ENCODE measurements at places on chromosomes 4 and X.

DNA sequence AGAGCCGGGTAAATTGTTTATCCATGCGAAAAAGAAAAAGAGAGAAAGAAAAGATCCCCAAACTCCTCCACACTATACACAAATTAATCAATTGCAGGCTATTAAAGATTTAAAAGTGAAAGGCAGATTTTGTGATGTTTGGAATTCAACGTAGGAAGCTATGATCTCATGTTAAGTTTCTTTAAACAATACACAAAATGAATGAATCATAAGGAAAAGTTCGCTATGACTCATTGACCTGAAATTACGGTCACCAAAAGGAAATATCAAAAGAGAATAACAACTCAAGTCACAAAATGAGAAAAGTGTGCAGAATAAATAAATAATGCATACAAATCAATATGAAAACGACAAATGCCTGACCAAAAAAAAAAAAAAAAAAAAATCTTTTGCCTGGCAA lies 28.6 kb downstream of the CLNK start:
- peak; percentile 69 for DNase-seq

DNA sequence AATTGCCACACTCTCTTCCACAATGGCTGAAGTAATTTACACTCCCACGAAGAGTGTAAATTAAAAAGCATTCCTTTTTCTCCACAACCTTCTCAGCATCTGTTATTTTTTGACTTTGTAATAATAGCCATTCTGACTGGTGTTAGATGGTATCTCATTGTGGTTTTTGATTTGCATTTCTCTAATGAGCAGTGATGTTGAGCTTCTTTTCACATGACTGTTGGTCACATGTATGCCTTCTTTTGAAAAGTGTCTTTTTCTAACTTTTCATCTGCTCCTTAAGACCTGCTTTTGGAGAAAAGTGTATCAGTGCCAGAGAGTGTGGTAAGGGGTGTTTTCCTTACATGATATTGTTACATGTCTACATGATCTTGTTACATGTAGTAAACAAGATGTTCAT lies 25.7 kb downstream of the GUCY1A1 start:
- no peak for DNase-seq

DNA sequence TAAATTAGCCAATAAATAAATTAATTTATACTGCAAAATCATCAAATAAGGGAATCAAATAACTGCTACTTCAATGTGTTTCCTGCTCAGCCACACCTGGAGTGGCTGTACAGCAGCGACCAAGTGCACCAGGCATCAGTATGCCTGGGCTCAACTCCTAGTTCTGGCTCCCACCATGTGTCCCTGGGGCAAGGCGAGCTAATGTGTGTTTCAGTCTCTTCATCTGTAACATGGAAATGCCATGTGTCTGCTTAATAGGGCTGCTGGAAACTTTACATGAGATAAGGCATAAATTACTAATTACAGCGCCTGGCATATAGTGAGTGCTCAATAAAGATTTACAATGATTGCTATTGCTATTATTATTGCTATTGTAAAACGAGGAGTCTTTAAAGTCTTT lies 109.1 kb upstream of the PDLIM3 start:
- DNase-seq = no peak

- peak; percentile 10 for DNase-seq
These were observed 133.2 kb downstream of the NLGN4X start for GRCh38 chrX:6095469-6095868.

DNA sequence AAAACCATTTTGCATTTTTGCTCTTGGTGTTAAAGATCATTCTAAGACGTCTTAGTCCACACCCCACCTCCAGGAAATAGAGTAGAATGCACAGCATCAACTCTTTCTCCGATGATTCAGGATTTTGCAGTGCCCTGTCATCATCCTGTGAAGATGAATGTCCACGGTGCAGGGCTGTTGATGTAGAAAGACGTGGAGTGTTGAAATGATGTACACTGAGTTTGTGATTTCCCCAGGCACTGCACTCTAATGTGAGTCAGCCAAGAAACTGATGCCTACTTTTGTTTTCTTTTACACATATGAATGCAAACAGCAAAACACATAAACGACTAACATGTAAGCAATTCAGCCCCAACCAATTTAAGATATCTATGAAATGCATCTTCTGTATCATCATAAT lies 10.5 kb downstream of the LGI2 start:
- DNase-seq = peak; percentile 90

DNA sequence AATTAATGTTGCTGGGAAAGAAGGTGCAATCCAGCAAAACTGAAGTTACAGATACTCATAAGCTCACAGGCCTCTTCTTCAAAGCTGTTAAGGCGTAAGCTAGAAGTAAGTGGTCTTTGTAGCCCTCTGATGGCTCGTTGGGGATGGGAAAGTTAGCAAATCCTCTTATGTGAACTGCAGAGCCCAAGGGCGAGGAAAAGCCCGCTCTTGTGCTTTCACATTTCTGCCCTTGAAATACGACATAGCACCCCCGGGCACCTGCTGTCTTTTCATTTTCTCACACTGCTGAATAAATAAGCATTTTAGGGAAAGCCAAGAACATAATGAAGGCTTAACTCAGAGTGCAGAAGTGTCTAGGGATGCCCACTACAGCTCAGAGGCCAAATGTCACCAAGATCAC lies 73.1 kb upstream of the SORBS2 start:
- DNase-seq = no peak

GRCh38 chrX:15599461-15599860 lies 1.3 kb downstream of the ACE2 start:
- DNase-seq = no peak

DNA sequence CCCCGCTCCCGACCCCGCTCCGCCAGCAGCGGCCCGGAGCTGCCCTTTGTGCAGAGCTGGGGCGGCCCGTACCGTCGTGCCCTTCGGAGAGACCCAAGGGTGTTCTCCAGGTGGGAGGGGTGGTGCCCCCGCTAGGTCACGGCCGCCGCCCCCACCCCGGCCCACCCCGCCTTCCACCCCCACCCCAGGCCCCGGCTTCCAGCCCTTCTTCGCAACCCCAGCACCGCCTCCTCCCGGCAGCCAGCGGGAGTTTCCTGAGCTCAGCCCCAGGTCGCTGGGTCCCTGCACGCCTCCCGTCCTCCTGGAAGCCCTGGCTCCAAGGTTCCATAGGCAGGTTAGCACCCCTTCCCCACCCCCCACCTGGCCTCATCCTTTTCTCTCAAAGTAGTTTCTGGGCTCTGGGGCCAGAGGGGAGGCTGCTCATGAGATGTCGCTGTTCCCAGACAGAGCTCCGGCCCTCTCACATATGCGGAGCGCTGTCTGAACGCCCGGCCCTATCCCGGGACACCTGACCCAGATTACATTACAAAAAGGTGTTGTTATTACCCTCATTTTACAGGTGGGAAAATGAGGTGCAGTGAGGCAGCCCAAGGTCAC lies 25.2 kb upstream of the FGFR3 start:
- DNase-seq = peak; percentile 61

GRCh38 chr4:44422912-44423311 lies 25.7 kb downstream of the KCTD8 start:
- DNase-seq = no peak

GRCh38 chrX:119455264-119455663 lies 13.0 kb upstream of the SLC25A5 start:
- peak; percentile 83 for DNase-seq

- DNase-seq = no peak
These were observed 880.5 kb upstream of the POU3F4 start for GRCh38 chrX:82627568-82627967.

GRCh38 chrX:134528960-134529359 lies 69.0 kb downstream of the HPRT1 start:
- no peak for DNase-seq

DNA sequence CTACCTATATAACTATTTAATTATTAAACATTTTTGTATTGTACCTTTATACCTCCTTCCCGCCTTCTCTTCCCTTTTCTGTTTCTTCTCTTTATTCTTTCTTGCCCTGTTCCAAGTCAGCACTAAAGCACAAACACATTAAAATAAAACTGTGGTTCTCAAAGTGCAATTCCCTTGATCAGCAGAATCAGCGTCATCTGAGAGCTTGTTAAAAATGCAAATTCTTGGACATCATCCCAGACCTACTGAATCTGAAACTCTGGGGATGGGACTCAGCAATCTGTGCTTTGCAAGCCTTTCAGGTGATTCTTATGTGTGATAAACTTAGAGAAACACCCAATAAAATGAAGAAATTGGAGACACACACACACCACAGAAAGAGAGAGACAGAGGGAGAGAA lies 178.4 kb upstream of the BMP3 start:
- no peak for DNase-seq

DNA sequence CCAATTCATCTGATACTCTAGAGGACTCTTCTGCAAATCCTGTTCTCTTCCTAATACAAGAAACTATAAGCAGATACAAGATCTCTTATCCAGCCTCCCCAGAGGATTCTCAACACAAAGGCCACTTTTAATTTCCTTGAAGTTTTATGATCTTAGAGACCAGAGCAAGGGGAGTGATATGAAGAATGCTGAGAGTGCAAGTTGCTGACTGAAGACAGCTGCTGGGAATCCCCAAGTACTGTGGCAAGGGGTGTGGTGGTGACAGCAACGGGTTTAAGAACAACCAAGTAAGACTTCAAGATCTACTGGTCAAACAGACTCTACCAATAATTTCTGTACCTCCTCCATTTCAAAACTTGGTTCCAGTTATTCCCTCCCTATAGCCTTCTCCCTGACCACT lies 7.0 kb downstream of the AMMECR1 start:
- peak; percentile 60 for DNase-seq

DNA sequence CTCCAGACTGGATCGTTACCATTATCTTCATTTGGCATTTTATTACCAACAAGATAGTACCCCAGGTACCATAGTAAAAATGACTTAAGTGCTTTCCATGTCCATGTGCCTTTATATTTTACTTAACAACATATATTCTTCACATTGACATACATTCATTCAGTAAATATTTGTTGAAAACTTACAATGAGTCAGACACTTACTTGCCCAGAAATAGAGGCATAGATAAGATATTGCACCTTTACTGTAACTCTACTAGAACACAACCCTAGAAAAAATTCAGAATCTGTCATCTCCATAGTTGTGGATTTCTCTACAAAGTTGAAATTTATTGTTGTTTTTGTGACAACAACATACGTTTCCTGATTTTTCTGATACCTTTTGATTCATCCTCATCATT lies 640.6 kb downstream of the RPA4 start:
- peak; percentile 1 for DNase-seq

DNA sequence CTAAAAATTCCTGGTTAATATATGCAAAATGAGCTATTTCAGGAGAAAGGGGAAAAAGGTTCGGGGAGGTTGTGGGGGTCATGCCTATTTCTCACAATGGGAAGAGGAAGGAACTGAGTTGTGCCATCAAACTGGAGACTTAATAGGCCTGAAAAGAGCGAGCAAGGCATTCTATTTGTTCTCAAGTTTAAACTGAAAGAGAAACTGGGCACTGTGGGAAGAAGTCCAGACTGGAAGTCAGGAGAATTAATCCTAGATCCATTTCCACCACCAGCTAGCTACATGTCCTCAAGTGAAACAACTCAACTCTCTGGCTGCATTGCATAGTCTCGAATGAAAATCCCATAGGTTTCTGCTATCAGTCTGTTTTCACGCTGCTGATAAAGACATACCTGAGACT lies 50.6 kb downstream of the PPARGC1A start:
- DNase-seq = no peak

DNA sequence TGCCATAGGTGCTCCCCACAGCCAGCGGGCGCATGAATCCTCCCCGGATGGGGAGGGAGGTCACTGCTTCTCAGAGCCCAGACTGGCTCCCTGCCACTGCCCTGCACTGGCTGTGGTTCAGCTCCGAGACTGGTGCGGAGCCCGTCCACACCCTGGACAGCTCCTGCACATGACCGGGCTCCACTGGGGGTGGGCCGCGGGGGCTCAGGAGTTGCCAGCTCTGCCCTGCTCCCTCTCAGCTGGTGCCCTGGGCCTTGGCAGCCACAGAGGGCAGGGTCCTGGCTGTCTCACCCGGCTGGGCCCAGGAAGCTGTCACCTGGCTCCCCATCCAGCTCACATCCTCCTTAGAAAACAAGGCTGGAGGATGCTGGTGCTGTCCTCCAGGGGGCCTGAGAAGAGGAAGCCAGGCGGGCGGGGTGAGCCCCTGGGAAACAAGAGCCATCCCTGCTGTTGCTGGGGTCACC lies 64.9 kb upstream of the ADRA2C start:
- DNase-seq = no peak

GRCh38 chr4:173135241-173135847 lies 33.3 kb upstream of the GALNT7 start:
- DNase-seq = peak; percentile 59

DNA sequence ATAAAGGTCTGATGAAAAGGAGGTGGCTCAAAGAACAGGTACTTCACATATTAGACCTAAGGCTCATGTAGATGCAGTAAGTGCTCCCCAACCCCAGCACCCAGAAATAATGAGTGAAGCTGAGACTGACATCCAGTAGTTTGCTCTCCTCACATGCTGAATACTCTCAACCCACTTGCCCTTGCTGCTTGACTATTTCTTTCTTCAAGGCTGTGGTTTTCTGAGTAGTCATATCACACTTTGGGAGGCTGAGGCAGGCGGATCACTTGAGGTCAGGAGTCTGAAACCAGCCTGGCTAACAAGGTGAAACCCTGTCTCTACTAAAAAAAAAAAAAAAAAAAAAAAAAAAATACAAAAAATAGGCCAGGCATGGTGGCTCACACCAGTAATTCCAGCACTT lies 51.5 kb upstream of the PRPS1 start:
- DNase-seq = no peak

- no peak for DNase-seq
These were observed 582.0 kb downstream of the SPRY1 start for GRCh38 chr4:123978637-123979036.

- no peak for DNase-seq
These were observed 71.3 kb upstream of the ACSL1 start for GRCh38 chr4:184896868-184897715.

GRCh38 chr4:187632260-187632995 lies 363.1 kb upstream of the ZFP42 start:
- no peak for DNase-seq

All from epithelial cell of esophagus (primary cell).